T-cell (primary cell): ENCODE measurements at places on chromosomes 1 and 21.

- no peak for DNase-seq
These were observed 27.7 kb upstream of the SPOCD1 start for GRCh38 chr1:31843506-31843905.

DNA sequence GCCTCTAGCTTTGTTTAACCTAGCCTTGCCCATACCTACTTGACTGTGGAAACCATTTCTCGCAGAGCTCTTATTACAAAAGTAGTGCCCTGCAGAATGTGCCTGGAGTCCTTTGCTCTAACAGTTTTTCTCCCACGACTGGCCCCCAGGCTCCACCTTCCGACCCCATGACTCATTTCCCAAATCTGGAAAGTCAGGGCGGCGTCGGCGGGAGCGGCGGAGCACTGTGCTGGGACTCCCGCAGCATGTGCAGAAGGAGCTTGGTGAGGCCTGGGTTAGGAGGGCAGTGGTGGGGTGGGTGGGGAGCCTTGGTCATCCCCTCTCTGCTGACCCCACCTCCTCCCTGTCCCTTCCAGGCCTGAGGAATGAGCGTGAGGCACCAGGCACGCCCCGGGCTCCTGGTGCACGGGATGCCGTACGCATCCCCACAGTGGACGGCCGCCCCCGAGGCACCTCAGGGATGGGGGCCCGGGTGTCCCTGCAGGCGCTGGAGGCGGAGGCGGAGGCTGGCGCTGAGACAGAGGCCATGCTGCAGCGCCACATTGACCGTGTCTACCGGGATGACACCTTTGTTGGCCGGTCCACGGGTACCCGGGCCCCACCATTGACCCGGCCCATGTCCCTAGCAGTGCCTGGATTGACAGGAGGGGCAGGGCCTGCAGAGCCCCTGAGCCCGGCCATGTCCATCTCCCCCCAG is 47.5 kb downstream of the YARS1 start:
- DNase-seq, result no peak

DNA sequence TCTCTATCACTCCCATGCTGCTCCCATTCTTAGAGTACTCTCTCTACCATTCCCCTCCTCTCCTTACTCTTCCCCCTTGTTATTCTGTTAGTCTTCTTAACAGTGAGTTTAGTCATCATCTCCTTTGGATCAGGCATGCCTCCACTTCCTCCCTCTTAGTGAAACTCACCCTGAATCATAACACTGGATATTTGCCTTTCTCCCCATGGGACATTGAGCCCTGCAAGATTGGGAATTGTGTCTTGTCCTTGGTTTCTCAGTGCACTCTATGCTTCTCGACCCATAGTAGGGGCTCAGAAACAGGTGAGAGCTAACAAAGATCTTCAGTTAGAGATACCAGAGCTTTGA is 68.3 kb upstream of the GCLM start:
- no peak for DNase-seq

DNA sequence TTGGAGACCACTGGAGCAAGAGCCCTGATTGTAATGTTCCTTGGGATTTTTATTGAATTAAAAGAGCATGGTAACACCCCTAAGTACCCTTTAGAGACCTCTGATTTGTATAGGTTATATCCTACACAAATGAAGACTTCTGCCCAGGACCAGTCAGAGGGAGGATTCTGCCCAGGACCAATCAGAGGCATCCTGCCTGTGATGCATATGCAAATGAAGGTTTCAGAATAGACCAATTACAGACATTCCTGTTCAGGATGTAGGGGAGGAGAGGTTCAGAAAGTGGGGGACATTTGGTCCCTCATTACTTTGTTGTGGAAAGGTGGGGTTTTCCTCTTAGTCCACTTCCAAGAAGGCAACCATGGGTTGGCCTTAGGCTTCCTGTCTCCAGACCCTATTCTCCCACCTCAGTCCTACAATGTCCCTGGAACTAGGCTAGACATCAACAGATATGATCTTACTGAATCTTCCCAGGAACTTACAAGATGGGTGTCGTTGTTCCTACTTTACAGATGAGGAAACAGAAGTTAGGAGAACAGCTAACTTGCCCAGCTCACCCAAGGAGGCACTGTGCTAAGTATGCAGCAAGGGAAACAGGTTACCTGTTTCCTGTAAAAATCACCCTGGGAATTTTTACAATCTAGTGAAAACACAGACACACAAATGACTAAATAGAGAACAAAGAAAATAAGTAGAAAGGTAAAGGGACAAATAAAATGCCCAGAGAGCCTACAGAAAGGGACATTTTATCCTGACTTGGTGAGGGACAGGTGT is 36.8 kb upstream of the SFPQ start:
- no peak for DNase-seq

- peak; percentile 51 for DNase-seq
These were observed 9.8 kb downstream of the SLC30A2 start for GRCh38 chr1:26035959-26036755.

GRCh38 chr1:160925652-160926244 is 28.9 kb downstream of the ITLN2 start:
- no peak for DNase-seq

DNA sequence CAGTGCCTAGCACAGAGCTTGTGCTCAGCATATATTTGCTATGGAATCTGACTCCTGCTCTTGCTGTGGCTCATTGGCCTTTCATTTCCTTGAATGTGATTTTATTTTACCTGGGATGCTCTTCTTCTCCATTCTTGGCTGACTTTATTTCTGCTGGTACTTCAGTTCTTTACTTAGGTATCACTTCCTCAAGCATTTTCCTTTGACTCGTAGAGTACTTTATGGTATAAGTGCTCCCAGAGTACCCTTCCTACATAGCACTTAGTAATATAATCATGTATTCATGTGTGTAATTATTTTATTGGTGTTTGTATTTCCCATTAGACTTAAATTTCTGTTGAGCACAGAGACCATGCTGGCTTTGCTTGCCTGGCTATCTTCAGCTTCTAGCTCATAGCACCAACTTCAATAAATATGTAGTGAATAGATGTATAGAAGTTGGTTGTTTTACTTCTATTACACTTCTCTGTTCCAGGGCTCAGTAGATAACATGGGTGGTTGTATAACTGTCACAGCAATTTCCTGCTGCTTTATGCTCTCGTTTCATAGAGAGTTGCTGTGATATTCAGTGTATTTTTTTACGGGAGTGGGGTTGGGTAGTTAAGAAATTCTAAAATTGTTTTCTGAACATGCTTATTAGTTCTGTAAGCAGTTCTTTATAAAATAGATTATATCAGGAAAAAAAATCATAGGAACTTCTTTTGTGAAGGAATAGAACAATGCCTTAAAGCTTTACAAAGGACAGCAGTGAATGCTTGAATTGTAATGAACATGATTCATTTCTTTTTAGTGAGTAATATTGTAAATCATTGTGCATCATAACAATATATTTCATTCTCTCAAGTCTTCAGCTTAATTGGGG is 112.2 kb downstream of the NEK7 start:
- no peak for DNase-seq
